MG63 (cell line): ENCODE measurements at places on chromosomes 1 and 21. TPM values are rescaled to one million over a fixed set of nuclear protein-coding genes. Genes with fewer than 3 reads are reported as not detected.

DNA sequence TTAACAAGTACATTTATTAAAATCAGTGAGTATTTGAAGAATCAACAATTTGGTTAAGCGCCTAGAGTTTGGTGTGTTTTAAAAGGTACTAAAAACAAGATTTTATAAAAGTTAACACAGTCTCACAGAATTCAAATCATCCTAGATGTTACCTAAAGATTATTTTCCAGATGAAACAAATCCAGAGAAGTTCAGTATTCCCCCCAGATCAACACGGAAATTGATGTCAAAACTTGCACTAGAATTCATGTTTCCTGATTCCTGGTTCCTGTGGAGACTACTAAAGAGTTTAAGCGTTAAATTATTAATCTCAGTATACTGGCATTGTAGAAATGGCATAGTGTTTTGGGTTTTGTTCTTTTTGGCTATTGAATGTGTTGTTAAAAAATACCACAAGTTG lies 1.4 kb downstream of the PTBP2 start:
- no peak for DNase-seq

DNA sequence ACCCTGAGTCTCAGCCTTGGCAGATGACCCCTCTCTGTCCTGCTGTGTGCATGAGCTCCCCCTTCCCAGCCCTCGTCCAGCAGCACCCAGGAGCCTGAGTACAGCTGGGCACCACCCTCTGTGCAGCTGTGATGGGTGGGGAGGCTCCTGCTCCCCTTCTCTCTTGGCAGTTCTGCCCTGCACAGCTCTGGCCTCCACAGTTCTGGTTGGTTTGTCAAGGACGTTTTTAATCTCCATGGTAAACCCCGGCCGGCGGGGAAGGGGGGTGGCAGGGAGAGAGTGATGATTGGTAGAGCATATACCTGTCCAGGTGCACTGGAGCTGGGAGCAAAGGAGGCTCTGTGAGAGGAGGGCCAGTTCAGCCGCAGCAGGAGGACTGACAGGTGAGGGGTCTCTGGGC lies at the start of gene CLCNKA:
Gene CLCNKA, plus strand, starts transcription at position 356 of the 400 bp plus-strand sequence. CDS start 584 bp downstream, outside the sequence.
- no peak for DNase-seq

DNA sequence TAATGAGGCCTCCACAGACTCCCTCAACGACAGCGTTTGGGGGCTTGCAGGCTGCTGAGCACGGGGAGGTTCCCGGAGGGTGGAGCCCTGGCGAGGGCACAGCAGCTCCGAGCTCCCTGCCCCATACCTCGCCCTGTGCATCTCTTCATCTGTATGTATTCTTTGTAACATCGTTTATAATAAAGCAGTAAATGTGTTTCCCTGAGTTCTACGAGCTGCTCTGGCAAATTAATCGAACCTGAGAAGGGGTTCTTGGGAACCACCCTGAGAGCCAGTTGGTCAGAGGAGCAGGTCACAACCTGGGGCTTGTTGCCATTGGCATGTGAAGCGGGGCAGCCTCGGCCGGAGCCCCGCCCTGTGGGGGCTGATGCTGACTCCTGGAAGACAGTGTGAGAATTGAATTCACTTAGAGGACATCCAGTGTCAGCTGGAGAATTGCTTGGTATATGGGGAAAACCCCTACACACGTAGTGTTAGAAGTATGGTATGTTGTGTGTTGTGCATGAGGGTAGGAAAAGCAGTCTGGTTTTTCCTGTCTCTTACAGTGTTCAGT lies 11.5 kb downstream of the SLC37A1 start:
- peak; percentile 19 for DNase-seq

DNA sequence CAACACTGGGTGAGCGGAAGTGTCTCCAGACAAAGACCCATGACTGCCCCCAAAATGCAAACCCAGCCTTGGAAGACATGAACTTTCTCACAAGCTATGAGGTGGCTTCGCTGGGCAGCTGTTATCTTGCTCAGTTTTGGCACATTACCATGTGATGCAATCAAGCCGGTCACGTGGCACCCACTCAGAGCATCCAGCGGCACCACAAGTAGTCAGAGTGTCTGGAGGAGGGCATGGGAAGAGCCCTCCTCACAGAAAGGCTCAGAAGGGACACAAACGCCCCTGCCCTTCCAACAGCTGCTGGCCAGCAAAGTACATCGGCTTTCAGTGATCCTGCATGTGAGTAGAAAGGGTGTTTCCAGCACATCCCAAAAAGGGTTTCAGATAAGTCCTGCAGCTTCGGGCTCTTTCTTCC lies 145.5 kb upstream of the IRF2BP2 start:
- peak; percentile 57 for DNase-seq

DNA sequence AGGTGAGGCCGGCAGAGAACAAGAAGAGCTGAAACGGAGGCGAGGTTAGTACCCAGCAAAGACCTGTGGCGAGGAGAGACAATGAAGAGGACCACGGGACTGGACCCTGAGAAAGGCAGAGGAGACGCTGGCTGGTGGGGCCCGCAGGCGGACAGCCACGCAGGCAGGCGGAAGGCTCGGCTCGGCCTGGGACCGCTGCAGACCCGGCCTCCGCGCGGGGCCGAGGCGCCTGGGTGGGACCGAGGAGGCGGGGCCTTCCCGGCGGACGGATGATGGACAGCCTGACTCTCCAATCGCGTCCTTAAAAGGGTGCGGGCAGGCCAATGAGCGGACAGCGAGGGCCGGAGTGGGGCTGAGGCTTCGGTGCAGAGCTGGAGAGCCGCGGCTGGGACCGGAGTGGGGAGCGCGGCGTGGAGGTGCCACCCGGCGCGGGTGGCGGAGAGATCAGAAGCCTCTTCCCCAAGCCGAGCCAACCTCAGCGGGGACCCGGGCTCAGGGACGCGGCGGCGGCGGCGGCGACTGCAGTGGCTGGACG lies at the start of gene MPZL1:
Gene MPZL1, plus strand, starts transcription at position 366 of the 535 bp plus-strand sequence. CDS start 170 bp downstream, outside the sequence.
- DNase-seq: peak; percentile 95

GRCh38 chr1:236997882-236998281 lies 6.4 kb downstream of the MT1HL1 start:
- no peak for DNase-seq

Gene OR10Z1
- not detected in 2 replicates for total RNA-seq

Gene HSD3B2
- not detected in 2 replicates for total RNA-seq

Gene WNT4
- not detected in 2 replicates for total RNA-seq
